Caudate nucleus (tissue), 63 donors: ENCODE measurements at places on chromosomes 12 and 14.

DNA sequence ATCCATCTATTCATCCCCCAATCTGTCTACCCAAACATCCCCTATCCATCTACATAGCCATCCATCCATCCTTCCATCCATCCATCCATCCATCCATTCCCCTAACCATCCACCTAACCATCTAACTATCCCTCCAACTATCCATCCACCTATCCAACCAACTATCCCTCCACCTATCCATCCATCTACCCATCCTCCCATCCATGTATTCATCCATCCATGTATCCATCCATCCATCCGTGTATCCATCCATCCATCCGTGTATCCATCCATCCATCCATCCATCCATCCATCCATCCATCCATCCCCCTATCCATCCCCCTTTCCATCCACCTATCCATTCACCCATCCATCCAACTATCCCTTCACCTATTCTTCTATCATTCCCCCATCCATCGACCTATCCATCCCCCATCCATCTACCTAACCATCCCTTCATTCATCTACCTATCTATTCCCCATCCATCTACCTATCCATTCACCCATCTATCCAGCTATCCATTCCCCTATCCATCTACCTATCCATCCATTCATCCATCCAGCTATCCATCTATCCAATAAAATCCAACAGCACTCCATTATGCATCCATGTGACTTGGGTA is 131.7 kb downstream of the VRK1 start:
- no peak for DNase-seq

- peak; percentile 4 for DNase-seq
Observed at GRCh38 chr12:129483111-129483893, 420.5 kb downstream of the TMEM132D start.

DNA sequence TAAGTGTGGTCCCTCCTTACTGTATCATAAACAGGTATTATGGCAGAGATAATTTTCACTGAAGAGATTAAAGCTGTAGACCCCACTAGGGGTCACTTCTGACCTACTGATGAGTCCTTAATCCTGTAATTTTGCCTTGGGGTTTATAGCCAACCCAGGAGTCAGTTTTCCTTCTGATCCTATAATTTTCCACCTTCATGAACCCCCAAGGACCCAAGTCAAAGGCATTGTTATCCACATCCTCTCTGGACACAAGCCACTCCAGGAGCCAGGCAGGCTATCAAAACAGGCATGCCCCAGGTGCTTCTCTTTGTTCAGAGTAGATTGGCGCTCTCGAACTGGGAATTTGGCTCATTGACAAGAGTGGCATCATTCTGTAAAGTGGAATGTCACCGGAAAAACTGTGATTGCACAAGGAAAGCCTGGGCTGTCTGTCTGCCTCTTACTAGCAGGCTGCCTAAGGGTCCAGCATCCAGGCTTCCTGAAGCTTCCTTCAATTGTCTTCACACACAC is 1523.2 kb upstream of the FLRT2 start:
- no peak for DNase-seq

DNA sequence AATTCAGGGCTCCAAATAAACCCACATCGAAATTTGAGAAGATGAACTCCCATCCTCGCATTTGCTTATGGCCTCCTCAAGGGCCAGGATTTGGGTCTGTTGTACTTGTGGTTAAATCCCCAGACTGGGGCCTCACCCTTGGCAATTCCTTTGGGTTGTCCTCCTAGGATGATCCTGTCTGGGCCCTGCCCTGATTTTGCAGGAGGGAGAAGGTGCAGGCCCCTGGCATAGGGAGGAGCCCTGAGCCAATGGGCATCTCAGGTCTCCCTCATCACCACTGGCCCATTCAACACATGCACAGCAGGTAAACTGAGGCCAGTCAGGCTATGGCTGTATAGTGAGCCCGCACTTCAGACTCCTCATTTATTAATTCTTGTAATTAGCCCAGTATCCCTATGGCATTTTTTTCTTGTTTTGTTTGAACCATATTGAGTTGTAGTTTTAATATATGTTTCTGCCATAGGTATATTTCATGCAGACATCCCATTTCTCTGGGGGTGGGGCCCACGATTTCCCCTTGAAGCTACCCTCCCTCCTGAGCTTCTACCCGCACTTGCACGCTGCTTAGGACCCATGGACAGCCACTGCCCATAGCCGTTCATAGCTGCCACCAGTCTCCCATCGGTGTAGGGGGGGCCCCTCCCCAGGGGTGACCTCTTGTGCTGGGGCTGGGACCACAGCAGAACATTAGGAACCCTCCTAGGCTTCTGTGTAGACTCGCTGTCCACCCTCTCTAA is 67.1 kb upstream of the DDX11 start:
- no peak for DNase-seq
